Stimulated activated CD4-positive, alpha-beta T cell treated with anti-CD3 and anti-CD28 coated beads, Interleukin-2, amount 100 ng/mL, for 4 hours (primary cell): ENCODE measurements at places on chromosomes 2 and 18.

DNA sequence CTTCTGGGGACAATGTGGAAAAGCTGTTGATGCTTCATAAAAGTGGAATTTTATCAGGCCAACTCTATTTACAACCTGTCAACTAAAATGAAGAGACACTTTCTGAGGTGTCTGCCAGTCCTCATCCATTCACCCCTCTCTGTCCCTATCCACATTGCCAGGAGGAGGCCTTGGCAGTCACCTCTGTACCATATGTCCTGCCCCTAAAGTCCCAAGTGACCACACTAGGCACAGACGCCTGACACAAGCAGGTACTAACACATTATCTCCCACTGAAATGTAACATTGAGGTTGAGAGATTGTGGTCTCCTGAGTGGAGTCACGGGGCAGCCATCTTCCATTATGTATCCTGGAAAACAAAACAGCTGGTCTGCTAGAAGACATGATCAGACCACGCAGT, 71.4 kb downstream of the OSBPL1A start:
- DNase-seq, result no peak

- DNase-seq, result no peak
These were observed 34.0 kb downstream of the QPCT start for GRCh38 chr2:37378411-37378810.

GRCh38 chr2:169782513-169782912, 16.2 kb upstream of the SSB start:
- no peak for DNase-seq

- no peak for DNase-seq
These were observed 93.5 kb upstream of the MAPRE2 start for GRCh38 chr18:34947711-34948125.
